ENCODE measurements at places on chromosomes 6 and 20. TPM values are rescaled to one million over a fixed set of nuclear protein-coding genes. Genes with fewer than 3 reads are reported as not detected.

The PRPF6 gene
- 63.7 TPM for total RNA-seq

The COL9A3 gene
- total RNA-seq: 0.39 TPM

The CLDN20 gene
- not detected for total RNA-seq

The MAFB gene
- total RNA-seq: 0.79 TPM

All from smooth muscle cell of the pulmonary artery (primary cell).